ENCODE measurements at places on chromosomes 4 and X. TPM values are rescaled to one million over a fixed set of nuclear protein-coding genes. Genes with fewer than 3 reads are reported as not detected.

The CNKSR2 gene
- 1.2 TPM for total RNA-seq

The UGT2B15 gene
- not detected for total RNA-seq

The ATP10D gene
- total RNA-seq = 51.8 TPM

DNA sequence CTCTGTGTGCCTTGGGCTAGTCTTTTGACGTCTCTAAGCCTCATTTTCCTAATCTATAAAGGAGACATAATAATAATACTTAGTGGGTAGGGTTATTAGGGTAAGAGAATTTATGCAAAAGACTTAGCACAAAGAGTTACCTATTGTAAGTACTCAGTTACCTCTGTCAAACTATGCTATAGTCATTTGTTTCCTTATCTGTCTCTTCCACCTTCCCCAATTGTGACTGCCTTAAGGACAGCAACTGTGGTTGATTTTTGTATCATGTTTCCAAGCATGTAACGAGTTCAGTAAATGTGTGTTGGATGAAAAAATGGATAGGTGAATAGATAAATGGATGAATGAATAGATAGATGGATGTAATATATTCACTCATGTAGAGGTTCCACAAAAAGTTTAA lies 48.1 kb downstream of the WDR19 start:
- no peak overlapping the region for H3K4me3 ChIP-seq
- no peak overlapping the region for H3K27ac ChIP-seq
- H3K4me1 ChIP-seq = peaks cover 11% of the 10 kb centered on the region
- H3K27me3 ChIP-seq = no peaks in the 10 kb centered on the region
- no peak for DNase-seq

DNA sequence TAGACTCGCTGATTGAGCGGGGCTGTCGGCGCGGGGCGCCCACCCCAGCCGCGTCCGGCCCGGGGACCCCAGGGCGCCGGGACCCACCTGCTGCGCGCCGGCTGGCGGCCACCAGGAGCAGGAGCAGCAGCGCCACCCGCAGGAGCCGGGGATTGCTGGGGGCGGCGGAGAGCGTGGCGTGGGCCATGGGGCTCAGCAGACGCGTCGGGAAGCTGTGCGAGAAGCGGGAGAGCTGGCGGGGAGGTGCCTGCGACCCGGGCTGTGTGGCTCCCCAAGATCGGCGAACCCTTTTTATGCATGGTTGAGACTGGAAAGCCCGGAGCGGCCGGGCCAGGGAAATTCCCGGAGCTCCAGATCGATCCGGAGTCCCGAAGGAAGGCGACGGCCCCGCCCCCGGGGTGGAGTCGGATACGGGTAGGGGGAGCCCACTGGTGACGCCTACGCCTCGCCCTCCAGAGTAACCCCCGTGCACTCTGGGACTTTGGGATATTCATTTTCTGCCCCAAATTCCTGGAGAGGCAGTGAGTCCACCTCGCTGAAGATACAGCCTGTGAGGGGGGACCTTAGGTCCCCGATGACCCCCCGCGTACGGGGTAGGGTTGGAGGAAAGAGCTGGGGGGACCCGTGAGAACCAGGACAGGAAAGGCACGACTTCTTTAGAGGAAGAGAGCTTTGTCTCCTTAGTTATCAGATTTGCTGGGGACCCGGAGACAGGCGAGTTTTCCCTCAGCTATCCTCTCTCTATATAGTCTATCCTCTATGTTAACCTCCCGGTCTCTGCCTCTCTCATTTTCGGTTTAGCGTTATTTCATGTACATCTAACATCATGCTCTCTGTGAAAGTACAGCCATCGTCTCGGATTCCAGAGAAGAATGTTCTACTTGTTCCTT lies at the start of gene CXCL3:
TSS of gene CXCL3 (minus strand) at position 265 of the 890 bp plus-strand sequence. CDS start at position 187, 78 bp downstream.
- peak within 1 kb of the TSS; percentile 90 for H3K4me3 ChIP-seq

- H3K27me3 ChIP-seq = no peaks in the 10 kb centered on the region
- H3K36me3 ChIP-seq = no peaks in the 10 kb centered on the region
- no peak for DNase-seq
- peaks cover 9% of the 10 kb centered on the region for H3K4me1 ChIP-seq
- no peak overlapping the region for H3K4me3 ChIP-seq
These were observed 40.0 kb upstream of the CTAG2 start for GRCh38 chrX:154693394-154693793.

DNA sequence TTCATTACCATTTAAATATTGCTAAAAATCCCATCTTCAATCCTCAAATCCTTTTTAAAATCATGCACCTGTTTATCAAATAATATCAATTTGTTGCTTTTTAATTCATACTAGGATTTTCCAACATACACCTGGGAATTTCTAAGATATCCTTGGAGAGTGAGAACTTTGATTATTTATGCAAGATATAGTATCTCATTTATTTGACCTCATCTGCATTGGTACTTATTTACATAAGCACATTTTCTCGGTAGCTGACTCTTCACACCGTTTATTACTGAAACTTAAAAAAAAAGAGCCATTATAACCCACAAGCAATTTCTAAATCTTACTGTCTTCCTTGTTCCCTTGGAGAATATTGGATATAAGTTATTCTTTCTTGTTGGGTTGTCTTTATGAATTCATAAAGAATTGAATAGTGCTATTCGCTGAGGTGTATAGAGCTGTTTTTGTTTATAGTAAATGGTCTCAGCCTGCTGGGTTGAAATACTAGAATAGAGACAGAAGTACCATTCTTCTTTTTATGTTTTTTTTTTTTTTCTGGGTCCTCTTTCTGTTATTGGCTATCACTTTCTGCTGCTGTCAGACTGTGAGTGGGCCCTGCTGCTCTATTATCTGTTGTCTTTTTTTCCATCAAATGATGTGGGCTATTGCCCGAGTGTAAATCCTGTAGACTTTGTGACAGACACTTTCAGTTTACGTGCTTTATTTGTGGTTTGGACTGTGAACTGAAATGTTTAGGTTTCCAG lies 2.9 kb downstream of the UGT8 start:
- no peak overlapping the region for H3K4me3 ChIP-seq
- DNase-seq = no peak
- peaks cover 34% of the 10 kb centered on the region for H3K27me3 ChIP-seq
- H3K27ac ChIP-seq = no peak overlapping the region
- H3K36me3 ChIP-seq = no peaks in the 10 kb centered on the region

- peaks cover 26% of the 10 kb centered on the region for H3K27me3 ChIP-seq
- peaks cover 12% of the 10 kb centered on the region for H3K4me1 ChIP-seq
- H3K4me3 ChIP-seq = no peak overlapping the region
These were observed 15.4 kb upstream of the NFXL1 start for GRCh38 chr4:47929682-47930201.

GRCh38 chr4:57158221-57158620 lies 48.0 kb upstream of the IGFBP7 start:
- no peak overlapping the region for H3K4me3 ChIP-seq
- no peaks in the 10 kb centered on the region for H3K27me3 ChIP-seq
- H3K27ac ChIP-seq = no peak overlapping the region

- H3K4me1 ChIP-seq = no peaks in the 10 kb centered on the region
- no peaks in the 10 kb centered on the region for H3K36me3 ChIP-seq
- H3K27ac ChIP-seq = no peak overlapping the region
- H3K27me3 ChIP-seq = no peaks in the 10 kb centered on the region
- DNase-seq = no peak
These were observed 277.2 kb downstream of the EPHA5 start for GRCh38 chr4:65393078-65393477.

GRCh38 chr4:20916106-20916505 lies 215.8 kb downstream of the PACRGL start:
- no peaks in the 10 kb centered on the region for H3K27me3 ChIP-seq
- H3K36me3 ChIP-seq = no peaks in the 10 kb centered on the region
- DNase-seq = no peak
- H3K4me3 ChIP-seq = no peak overlapping the region
- no peaks in the 10 kb centered on the region for H3K4me1 ChIP-seq
- H3K27ac ChIP-seq = no peak overlapping the region

Data from osteoblast (primary cell).